Left lung (tissue), 14 donors: ENCODE measurements at places on chromosomes 16 and 17. TPM values are rescaled to one million over a fixed set of nuclear protein-coding genes. Genes with fewer than 3 reads are reported as not detected.

DNA sequence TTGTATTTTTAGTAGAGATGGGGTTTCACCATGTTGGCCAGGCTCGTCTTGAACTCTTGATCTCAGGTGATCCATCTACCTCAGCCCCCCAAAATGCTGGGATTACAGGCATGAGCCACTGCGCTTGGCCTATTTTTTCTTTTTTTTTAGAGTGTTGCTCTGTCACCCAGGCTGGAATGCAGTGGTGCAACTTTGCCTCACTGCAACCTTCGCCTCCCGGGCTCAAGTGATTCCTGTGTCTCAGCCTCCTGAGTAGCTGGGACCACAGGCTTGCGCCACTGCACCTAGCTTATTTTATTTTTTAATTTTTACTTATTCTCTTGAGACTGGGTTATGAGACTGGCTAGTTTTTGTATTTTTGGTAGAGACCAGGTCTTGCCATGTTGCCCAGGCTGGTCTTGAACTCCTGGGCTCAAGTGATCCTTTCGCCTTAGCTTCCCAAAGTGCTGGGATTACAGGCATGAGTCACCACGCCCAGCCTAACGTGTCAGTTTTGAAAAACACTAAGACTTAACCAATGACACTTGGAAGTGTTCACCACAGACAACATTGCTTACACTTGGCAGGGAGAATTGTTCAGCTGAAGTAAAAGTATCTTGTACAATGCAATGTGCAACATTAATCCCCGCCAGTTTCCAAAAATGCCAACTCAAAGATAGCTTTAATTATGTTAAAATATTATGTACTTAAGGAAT is 26.9 kb downstream of the ATAD5 start:
- no peak for DNase-seq

GRCh38 chr17:73821665-73822064 is 177.4 kb upstream of the SDK2 start:
- no peak for DNase-seq

- peak; percentile 76 for DNase-seq
These were observed 99.8 kb upstream of the CDH5 start for GRCh38 chr16:66266436-66267291.

DNA sequence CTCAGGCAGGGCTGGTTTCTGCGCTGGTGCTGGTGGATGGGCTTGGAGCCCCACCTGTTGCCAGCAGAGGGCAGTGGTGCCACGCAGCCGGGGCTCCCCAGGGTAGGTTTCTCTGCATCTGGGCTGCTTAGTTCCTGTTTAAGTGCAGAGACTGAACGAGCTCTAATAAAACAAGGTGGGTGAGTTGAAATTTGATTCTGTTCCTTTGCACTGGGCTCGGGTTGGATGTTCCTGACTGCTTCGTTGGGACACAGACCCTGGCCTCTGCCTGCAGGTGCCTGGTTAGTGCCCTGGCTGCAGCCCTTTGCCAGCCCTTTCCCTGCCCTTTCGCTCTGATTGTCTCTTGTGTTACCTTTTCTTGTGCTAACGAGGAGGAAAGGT is 30.0 kb downstream of the TBCD start:
- DNase-seq, result peak; percentile 85

The COG1 gene
- total RNA-seq, result 32.2 TPM
